H4 (cell line): ENCODE measurements at places on chromosomes 5 and 9. TPM values are rescaled to one million over a fixed set of nuclear protein-coding genes. Genes with fewer than 3 reads are reported as not detected.

GRCh38 chr9:124661271-124661670 lies 109.8 kb downstream of the NR6A1 start:
- DNase-seq, result no peak

DNA sequence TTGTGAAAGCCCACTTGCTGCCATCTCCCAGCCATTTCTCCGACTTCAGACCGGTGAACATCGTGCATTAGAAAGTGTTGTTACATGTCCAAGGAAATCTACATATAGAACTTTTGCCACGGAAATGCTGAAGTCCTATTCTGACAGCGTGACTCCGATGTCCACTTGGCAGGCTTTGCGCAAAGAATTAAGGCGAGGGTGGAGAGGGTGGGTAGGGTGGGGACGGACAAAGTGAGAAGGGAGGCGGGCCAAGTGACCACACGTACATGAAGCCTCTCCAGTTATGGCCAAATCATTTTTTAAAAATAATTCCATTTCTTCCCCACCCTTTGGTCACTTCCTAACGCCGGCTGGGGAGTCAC lies 460 bp upstream of the ACO1 start:
- no peak for DNase-seq

- no peak for DNase-seq
Measured at GRCh38 chr5:151733358-151734063, 24.9 kb downstream of the ATOX1 start.

Gene ZBTB43
- total RNA-seq, result 4.7 and 5.1 TPM in 2 replicates

DNA sequence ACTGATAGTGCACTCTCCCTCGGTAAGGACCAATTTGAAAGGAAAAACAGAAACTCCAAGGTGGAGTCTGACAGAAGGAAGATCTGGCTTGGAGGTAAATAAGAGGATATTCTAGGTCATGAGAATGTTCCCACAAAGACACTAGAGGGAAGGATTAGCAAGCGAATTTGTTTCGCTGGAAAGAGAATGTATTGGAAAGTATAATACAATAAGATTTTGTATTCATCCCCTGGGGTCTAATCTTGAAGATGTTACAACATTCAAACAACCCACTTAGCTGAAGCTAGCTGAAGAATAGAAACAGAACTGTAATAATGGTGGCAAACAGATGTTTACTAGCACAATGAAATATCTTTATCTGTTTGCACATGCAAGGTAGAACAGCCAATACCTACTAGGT lies 158.7 kb downstream of the GNAQ start:
- DNase-seq, result no peak

- no peak for DNase-seq
Measured at GRCh38 chr9:124468061-124468740, 17.9 kb downstream of the ADGRD2 start.

Gene GMCL2
- total RNA-seq, result not detected in 2 replicates

DNA sequence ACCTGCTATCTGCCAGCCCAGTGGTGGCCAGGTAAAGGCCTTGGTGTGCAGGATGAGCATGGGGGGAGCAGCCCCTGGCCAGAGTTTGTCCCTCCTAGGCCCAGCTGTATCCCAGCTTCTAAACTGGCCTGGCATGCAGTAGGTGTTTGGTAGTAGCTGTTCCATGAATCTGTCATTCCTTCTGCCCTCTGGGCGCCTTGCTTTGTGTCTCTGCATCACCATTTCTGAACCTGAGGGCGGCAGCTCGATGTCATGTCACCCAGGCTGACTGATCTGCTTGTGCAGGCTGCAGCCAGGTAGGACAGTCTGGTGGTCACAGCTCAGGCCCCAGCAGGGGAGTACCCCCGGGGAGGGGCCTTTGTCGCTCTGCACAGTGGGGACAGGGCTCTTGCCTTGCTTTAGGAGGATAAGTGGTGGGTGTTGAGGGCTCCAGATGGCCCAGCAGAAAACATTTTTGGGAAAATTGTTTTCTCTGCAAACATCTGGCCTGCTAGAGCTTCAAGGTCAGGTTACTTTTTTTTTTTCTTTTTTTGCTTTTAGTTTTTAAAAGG lies 4.6 kb upstream of the SUSD3 start:
- no peak for DNase-seq

Gene NR6A1
- total RNA-seq, result 1.2 and 3.7 TPM in 2 replicates

- no peak for DNase-seq
Measured at GRCh38 chr5:9619331-9620092, 10.6 kb downstream of the TAS2R1 start.

- DNase-seq, result no peak
Measured at GRCh38 chr5:73131711-73132425, 11.5 kb downstream of the TMEM171 start.

Gene MELK
- 78.6 and 94.5 TPM in 2 replicates for total RNA-seq

Gene ACTBL2
- total RNA-seq, result 6.7 and 7.0 TPM in 2 replicates

- DNase-seq, result no peak
Measured at GRCh38 chr9:5909976-5910375, 19.3 kb downstream of the MLANA start.

DNA sequence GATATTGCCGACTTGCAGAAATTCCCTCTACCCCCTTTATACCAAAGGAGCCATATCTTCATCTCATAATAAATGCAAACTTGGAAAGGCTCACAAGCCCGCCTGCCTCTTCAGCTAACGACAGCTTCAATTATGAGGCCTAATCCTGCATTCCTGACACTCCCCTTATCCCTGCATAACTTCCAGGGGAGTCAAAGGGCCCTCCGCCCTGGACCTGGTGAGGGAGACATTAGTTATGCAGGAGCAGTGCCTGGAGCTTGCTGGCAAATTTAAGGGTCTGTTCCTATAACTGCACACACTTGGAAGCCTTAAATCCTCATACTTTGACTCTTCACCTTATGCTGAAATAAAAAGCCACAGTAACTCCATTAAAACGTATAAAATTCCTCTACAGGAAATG lies 617.9 kb downstream of the BNC2 start:
- no peak for DNase-seq

Gene FAM78A
- total RNA-seq, result 0.29 and 0.87 TPM in 2 replicates

DNA sequence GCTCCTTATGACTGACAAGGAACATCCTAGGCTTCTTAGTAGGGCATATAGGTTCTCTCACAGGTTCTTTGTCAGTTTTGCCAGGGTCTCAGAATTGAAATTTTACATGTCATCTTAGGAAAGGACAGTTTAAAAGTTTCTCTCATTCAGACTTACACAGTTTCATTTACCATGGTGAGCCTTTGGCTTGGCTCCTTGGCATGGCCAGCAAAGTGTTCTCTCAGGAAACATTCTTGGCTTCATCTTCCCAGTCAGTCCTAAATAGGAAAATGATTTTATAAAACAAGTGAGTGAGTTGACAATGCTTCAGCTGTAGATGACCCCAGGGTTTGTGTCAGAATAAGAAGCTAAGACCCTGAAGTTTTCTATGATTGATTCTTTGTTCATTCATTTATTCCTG lies 191.6 kb downstream of the PCSK5 start:
- DNase-seq, result no peak

DNA sequence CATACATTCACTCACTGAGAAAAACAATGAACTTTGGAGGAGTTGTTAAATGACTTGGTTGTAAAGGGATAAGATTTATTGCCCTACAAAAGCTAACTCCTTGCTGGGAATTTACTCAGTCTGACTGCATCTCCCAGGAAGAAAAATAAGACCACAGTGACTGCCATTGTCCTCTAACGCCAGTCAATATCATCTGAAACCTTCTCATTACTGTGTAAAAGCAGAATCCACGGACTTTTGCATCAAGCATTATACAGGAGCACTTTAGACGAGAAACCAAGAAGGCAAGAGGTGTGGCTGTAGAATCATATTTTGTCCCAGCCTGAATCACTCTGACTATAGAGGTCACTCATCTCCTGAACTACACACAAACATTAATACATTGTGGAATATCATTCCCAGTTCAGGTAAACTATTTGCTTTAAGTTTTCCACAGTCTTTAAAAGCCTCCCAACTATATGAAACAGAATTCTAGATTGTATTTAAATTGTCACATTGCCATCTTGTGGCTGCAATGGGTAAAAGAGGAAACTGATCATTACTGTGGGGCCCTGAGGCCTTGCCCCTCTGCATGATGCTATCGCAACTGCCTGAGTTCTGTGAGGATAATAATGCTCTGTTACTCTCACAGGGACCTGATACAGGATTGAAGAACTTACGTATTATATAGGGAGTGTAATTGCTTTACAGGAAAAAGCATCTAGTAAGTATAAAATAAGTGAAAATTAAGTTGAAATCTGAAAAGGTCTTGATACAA lies 142.9 kb downstream of the SLCO4C1 start:
- peak; percentile 54 for DNase-seq

Gene GARNL3
- total RNA-seq, result 0.21 and 1.1 TPM in 2 replicates

DNA sequence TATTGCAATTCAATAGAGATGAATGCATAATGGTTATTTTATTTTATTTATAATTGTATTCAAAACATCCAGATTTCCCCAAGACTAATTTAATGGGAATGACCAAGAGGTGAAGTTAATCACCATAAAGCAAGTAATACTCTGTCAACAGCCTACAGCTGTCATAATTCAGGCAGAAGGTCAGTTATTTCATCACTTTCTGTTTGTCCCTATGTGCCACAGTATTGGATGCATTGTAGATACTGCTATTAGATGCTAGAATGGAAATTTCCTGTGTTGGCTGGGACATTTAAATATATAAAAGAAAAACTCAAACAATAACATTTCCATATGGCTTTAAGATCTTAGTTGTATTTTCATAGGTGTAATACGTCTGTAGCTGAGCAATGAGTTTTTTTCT lies 56.7 kb upstream of the MINAR2 start:
- DNase-seq, result no peak

Gene LCN10
- not detected in 2 replicates for total RNA-seq

DNA sequence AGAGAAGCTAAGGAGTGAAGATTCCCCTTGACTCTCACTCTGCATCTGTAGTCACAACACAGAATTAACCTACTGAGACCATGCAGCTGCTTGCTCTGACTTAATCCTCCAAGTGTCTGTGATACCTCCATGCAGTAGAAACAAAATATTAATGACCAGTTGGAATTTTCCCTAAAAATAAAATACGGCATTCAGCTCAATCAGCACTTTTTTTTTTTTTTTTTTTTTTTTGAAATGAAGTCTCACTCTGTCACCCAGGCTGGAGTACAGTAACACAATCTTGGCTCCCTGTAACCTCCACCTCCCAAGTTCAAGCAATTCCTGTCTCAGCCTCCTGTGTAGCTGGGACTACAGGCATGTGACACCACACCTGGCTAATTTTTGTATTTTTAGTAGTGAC lies 48.4 kb downstream of the WDR41 start:
- no peak for DNase-seq

GRCh38 chr5:102049517-102049916 lies 246.6 kb downstream of the SLCO4C1 start:
- peak; percentile 10 for DNase-seq

DNA sequence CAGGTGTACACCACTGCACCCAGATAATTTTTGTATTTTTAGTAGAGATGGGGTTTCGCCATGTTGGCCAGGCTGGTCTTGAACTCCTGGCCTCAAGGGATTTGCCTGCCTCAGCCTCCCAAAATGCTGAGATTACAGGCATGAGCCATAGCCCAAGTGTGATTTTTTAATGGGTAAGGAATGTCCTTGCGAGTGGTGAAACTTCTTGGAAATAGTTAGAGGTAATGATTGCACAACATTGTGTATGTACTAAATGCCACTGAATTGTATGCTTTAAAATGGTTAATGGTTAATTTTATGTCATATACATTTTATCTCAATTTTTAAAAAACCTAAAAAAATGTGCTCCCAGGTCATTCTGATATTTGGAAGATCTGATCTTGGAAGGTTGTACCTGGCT lies 59.9 kb upstream of the IL6ST start:
- DNase-seq, result no peak

Gene CATSPER3
- 0.08 TPM in 1 of 2 replicates, not detected in the other for total RNA-seq

DNA sequence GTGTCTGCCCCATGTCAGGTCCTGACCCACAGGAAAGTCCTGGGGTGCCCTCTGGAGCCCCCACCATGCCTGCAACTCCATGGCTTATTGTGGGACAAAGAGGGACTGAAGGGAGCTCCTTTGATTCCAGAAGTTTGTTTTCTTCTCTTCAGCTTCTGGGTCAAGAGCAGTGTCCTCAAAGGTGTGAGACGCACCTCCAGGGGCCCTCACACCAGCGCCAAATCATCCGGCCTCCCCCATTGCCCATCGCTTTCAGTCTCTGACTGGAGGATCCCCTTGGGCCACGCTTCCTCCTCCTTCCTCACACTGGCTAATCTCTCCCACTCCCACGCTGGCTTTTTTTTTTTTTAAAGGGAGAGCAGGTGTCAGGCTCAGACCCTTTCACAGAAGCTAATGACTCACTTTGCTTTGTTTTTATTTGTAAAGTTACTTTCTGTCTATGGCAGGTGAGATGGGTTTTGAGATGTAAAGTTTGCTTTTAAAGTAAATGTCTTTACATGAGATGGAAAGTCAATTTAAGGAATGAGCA lies 16.7 kb downstream of the CDHR2 start:
- DNase-seq, result no peak

DNA sequence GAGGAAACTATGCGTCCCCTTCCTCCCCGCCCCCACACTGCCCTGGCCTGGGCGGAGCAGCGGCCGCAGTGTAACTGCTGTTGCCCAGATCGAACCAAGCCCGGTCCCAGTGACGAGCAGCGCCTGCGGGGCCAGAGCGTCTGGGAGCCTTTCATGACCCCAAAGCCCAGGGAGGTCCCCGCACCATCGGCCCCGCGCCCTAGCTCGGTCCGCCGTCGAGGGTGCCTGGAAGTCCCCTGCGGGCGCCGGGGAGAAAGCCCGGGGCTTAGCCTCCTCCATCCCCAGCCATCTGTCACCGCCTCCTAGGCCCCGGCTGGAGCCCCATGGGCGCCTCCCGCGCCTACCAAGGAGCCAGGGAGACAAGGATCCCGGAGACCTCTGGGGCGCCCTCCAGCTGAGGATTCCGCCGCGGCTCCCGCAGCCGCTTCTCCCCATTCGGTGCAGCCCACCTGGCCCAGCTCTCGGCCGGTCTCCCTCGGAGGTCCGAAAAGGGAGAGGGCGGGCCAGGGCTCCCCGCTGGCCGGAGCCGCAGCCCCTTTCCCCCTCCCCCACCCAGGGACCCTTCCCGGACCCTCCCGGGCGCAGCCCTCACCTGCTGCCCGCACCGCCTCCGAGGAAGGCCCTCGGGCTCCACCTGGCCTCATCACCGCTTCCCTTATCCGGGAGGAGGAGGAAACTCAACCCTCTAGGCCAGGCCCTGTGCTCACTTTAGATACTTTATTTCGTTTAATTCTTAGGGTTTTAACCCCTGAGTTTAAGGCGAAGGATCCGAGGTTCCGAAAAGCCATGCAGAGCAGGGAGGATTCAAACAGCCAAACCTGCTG lies 45.6 kb downstream of the APTX start:
- no peak for DNase-seq

- peak; percentile 78 for DNase-seq
Measured at GRCh38 chr9:131839281-131840084, 99.6 kb upstream of the RAPGEF1 start.

DNA sequence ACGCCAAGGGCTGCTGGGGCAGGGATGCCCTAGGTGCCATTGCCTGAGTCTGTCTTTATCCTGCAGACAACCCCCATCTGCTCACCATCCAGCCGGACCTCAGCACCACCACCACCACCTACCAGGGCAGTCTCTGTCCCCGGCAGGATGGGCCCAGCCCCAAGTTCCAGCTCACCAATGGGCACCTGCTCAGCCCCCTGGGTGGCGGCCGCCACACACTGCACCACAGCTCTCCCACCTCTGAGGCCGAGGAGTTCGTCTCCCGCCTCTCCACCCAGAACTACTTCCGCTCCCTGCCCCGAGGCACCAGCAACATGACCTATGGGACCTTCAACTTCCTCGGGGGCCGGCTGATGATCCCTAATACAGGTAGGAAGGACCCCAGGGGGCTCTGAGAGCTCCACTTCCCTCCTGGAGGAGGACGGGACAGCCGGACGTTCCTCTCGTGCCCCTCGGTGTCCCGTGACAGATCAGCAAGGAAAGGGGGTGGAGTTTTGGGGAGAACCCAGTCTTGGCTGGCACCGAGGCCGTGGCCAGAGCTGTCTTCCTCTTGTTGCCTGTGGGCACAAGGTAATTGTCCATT lies 24.9 kb downstream of the HK3 start:
- no peak for DNase-seq

Gene GARIN3
- total RNA-seq, result not detected in 2 replicates
